ENCODE measurements at places on chromosomes 4 and X. TPM values are rescaled to one million over a fixed set of nuclear protein-coding genes. Genes with fewer than 3 reads are reported as not detected.

The TBX22 gene
- total RNA-seq, result not detected

The SERTM2 gene
- not detected for total RNA-seq

The HMGN5 gene
- total RNA-seq, result 0.05 TPM

The TRAM1L1 gene
- total RNA-seq, result not detected

The S100P gene
- not detected for total RNA-seq

The PABPC4L gene
- total RNA-seq, result 7.8 TPM

The CLDN34 gene
- not detected for total RNA-seq

The ANXA10 gene
- total RNA-seq, result 1.2 TPM

The TCEAL2 gene
- not detected for total RNA-seq

The CXCL11 gene
- not detected for total RNA-seq

The CPXCR1 gene
- not detected for total RNA-seq

The CDS1 gene
- 3.0 TPM for total RNA-seq

The SSX4 gene
- not detected for total RNA-seq

The ADRA2C gene
- 5.9 TPM for total RNA-seq

The CXXC4 gene
- total RNA-seq, result 0.48 TPM

The CENPVL1 gene
- total RNA-seq, result not detected

The GK2 gene
- total RNA-seq, result not detected

The IKBKG gene
- 63.2 TPM for total RNA-seq

The SPIN4 gene
- total RNA-seq, result 7.4 TPM

Data from A172 (cell line).